ENCODE measurements at places on chromosomes 6 and 20. TPM values are rescaled to one million over a fixed set of nuclear protein-coding genes. Genes with fewer than 3 reads are reported as not detected.

GRCh38 chr6:24779416-24780016, 4.8 kb downstream of the GMNN start:
- DNase-seq = no peak

The ERVFRD-1 gene
- not detected for total RNA-seq

GRCh38 chr6:22095836-22096235, 201.0 kb downstream of the PRL start:
- no peak for DNase-seq

DNA sequence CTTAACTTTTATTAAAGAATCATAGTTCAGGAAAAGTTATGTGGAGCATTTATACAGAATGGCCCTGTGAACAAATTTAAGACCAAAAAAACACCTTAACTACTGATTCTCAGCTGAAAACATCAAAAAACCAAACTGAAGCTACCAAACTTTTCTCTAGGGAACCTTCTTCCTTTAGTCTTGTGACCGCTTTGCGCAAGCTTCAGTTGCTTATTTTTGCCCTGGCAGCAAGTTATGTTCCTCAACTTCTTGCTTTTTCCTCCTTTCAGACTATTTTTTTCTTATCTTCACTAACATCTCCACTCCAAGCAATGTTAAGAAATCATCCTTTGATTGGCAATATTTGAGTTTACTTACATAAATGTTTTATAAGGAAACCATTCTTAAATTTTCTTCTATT, 100.1 kb downstream of the MYB start:
- DNase-seq = no peak

DNA sequence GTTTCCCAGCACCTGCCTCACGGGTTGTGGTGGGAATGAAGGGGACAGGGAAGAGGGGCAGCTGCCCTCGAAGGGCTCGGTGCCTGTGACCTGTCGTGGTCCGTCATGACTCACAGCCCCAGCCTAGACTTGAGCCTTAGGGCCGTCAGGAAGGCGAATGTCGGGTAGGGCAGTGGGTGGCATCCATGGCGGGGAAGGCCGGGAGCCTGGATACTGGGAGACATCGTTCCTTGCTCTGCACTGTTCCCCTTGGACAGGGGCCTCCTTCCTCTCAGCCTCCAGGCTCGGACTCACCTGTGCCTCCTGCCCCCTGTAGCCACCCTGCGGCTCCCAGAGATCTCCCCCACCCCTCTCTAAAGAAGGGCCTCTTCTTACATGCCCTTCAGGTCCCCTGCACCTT, 52.2 kb upstream of the APCDD1L start:
- no peak for DNase-seq

DNA sequence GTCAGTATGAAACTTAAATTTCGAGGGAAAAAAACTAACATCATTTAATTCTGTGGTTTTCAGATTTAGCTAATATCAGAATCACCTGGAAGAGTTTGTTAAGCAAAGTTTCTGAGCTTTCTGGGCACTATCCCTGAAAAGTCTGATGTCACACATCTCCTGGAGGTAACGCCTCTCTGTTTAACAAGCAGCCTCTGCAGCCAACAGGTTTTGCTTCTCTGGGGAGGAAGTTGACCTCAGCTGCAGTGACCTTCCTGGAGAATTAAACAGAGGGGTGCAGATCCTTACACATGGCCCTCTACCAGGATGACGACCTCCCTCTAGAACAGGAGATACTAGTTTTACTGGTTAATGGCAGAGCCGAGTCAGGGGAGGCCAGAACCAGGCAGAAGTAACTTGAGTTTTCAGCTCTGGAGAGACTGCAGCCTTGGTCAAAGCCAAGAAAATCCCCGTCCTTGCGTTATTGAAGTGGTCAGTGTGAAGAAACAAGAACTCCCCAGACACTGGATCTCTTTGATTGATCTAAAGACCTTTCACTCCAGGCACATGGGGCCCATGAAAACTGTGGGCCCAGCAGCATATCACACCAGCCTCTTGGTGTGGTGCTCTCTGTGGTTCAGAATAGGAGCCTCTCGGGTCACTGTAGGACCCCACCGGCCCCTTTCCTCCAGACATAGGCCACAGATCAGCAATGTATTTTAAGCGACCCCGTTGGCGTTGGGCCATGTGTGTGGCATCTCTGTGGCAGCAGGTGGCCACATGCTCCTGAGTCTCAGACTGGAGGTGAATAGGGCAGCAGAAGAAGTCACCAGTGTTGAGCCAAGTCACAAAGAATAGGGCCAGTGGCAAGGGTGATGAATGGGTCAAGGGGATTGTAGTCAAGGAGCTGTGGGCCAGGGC, 33.4 kb upstream of the CCR6 start:
- no peak for DNase-seq

DNA sequence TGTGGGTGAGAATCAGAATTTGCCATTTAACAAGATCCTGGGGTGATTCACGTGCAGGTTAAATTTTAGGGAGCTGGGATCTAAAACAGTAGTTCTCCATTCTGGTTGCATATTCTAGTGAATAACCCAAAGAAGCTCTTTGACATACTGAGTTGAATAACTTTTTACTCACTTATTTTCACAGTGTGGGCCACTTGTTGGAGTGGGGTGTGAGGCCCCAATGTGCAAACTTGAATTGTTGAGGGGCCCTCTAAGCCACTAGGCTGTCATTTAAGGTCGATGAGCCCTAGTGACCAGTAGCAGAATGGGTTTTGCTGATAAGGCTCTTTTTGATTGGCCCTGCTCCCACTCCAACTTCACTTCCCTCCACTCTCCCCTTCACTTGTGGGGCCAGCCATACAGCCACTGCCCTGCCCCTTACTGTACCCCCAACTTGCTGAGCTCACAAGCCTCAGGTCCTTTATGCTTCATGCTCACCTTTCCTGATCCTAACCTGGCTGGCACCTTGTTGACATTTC, 33.6 kb upstream of the RIPOR2 start:
- no peak for DNase-seq

DNA sequence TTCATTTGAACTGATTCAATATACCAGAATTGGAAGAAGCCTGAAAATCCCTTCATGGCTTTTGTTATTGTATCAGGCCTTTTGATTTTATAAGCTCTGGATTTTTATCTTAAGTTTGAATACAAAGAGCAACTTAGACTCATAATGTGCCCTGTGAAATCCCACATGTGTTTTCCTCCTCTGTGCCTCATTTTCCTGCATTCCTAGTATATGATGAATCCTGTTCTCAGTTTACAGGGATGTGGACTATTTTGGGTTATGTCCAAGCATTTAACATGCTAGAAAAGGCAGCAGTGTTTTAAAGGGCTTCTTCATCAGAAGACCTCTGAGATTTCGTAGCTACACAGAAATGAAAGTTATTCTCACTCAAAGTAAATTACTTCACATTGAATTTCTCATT, 455.0 kb downstream of the RFPL4B start:
- no peak for DNase-seq

DNA sequence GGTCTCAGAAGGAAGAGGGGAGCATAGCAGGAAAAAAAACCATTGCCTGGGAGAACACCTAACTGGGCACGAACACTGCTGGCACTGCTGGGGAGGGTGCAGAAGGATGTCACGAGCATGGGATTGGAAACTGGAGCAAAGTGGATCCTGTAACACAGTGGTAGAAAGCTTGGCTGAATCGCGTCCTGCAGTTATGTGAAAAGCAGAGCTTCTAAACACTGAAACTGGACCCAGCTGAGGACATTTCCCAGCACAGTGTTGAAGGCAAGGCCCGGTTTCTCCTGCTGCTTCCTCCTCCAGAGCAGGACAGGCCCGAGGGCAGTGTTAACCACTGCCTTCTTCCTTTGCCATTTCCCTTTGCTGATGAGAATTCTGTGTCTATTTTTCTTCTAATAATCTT, 6.7 kb downstream of the APMAP start:
- DNase-seq = no peak
